ENCODE measurements at places on chromosomes 3 and 15.

- no peaks in the 10 kb centered on the region for H3K27me3 ChIP-seq
- H3K36me3 ChIP-seq, result no peaks in the 10 kb centered on the region
- no peak overlapping the region for H3K27ac ChIP-seq
- no peak for DNase-seq
- no peak overlapping the region for H3K4me3 ChIP-seq
Measured at GRCh38 chr3:67875858-67876257, 221.4 kb upstream of the SUCLG2 start.

- no peak overlapping the region for H3K27ac ChIP-seq
- peaks cover under 1% of the 10 kb centered on the region for H3K36me3 ChIP-seq
- H3K27me3 ChIP-seq, result no peaks in the 10 kb centered on the region
- peaks cover 2% of the 10 kb centered on the region for H3K4me1 ChIP-seq
Measured at GRCh38 chr15:64828985-64829384, 3.5 kb upstream of the PIF1 start.

- H3K36me3 ChIP-seq, result no peaks in the 10 kb centered on the region
- DNase-seq, result no peak
- peaks cover 7% of the 10 kb centered on the region for H3K4me1 ChIP-seq
- H3K27me3 ChIP-seq, result no peaks in the 10 kb centered on the region
- no peak overlapping the region for H3K27ac ChIP-seq
- no peak overlapping the region for H3K4me3 ChIP-seq
Measured at GRCh38 chr3:128334766-128335165, 131.9 kb downstream of the DNAJB8 start.

DNA sequence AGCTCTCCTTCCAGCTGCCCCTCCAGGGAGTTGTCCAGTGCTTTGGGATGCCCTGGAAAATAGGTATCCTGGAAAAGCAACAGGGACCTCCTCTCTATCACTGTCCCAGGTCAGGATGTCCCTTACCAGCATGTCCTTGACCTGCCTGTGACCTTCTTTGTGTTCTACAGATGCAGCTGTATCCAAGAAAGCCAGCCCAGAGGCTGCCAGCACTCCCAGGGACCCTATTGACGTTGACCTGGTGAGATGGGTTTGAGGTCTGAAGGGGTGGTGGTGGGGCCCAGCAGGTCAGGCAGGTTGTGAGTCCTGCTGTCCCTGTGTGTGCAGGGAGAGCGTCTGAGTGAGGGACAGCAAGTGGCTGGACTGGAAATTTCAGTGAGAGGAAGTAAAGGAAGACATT lies 30.2 kb downstream of the PML start:
- H3K4me3 ChIP-seq, result no peak overlapping the region
- no peaks in the 10 kb centered on the region for H3K4me1 ChIP-seq
- no peak for DNase-seq
- no peak overlapping the region for H3K27ac ChIP-seq

- peak within 1 kb of the TSS; percentile 80 for H3K4me3 ChIP-seq
- H3K27me3 ChIP-seq, result no peaks in the 10 kb centered on the region
- no peak within 1 kb of the TSS for H3K27ac ChIP-seq
- no peaks in the 10 kb centered on the region for H3K36me3 ChIP-seq
- no peaks in the 10 kb centered on the region for H3K4me1 ChIP-seq
Measured at GRCh38 chr3:133661454-133662277, at the start of gene TOPBP1. Gene TOPBP1, minus strand, starts transcription at chr3:133661941. Its CDS starts 814 bp downstream, at chr3:133661127.

DNA sequence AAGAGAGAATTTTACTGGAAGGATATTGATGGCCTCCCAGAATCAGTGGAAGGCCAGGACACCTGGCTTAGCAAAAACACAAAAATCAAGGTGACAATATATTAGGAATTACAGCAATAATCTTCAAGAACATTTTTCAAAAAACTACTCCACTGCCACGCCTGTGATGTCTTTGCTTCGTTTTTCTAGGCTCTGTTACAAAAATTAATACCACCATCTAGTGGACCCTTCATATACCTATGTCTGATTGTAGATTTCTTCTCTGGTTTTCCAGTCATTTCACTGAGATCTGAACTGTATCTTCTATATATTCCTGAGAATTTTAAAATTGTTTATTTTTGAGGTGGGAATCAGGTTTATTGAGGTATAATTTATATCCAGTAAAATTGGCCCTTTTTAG lies 5.6 kb upstream of the SLC33A1 start:
- H3K4me1 ChIP-seq, result no peaks in the 10 kb centered on the region
- no peaks in the 10 kb centered on the region for H3K27me3 ChIP-seq
- DNase-seq, result no peak
- no peaks in the 10 kb centered on the region for H3K36me3 ChIP-seq

DNA sequence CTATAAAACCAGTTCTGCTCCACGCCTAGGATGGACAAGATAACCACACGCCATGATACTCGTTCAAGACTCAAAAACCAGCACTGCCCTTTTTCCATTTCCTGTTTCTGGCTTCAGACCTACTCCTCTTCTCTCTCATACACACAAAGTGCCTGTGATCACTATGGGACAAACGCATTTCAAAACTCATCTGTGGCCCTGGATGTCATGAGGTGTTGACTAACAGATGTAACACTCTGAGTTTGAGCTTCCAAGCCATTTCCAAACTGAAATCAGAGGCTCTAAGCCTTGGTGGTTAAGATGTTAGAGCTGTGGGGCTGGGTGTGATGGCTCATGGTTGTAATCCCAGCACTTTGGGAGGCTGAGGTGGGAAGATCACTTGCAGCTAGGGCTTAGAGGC lies 55.7 kb upstream of the LMOD3 start:
- no peak overlapping the region for H3K4me3 ChIP-seq
- H3K4me1 ChIP-seq, result 0 out of 2 replicates have a peak, but pooled peaks cover 2% of the 10 kb centered on the region
- H3K27me3 ChIP-seq, result no peaks in the 10 kb centered on the region
- no peak overlapping the region for H3K27ac ChIP-seq

GRCh38 chr15:79440355-79440908 lies 8.3 kb downstream of the MINAR1 start:
- no peaks in the 10 kb centered on the region for H3K36me3 ChIP-seq
- H3K27me3 ChIP-seq, result no peaks in the 10 kb centered on the region
- H3K4me1 ChIP-seq, result 0 out of 2 replicates have a peak, but pooled peaks cover 1% of the 10 kb centered on the region
- H3K4me3 ChIP-seq, result no peak overlapping the region
- DNase-seq, result no peak

DNA sequence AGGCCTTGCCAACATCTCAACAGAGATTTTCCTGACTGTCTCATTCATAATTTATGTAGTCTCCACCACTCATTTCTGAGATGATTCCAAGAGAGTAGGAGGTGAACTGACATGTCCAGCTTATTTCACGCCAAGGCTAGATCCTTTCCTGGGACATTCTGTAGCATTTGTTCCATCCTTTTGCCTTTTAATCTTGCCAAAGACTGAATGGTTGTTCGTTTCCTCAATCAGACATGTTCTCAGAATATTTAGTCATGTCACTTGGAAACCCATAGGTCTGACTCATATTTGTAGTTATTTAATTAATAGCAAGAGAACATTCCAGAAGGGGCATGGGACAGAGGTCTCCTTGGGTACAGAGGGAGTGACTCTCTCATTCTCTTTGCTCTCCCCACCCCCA lies 80.9 kb downstream of the DHX36 start:
- no peaks in the 10 kb centered on the region for H3K36me3 ChIP-seq
- no peak for DNase-seq
- H3K4me3 ChIP-seq, result no peak overlapping the region
- no peaks in the 10 kb centered on the region for H3K27me3 ChIP-seq

DNA sequence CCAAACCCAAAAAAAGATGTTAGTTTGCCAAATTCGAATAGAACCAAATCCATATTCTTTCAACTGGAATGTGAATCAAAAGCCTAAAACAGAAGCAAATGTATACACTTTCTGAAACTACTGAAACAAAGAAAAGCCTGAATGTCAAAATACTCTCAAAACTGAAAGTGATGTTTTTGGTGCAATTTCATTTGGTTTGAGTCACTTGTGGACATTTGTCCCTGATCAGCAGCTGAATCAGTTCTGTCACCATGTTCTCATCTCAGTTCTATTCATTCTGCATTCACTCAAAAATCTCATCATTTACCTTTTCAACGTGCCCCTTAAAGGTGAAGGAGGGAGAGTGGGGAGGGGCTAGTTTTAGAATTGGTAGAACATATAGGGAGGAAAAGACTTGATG lies 266.8 kb downstream of the ABHD5 start:
- DNase-seq, result no peak
- H3K27ac ChIP-seq, result no peak overlapping the region
- H3K36me3 ChIP-seq, result no peaks in the 10 kb centered on the region
- H3K4me1 ChIP-seq, result peaks cover 2% of the 10 kb centered on the region
- H3K27me3 ChIP-seq, result no peaks in the 10 kb centered on the region
- no peak overlapping the region for H3K4me3 ChIP-seq

DNA sequence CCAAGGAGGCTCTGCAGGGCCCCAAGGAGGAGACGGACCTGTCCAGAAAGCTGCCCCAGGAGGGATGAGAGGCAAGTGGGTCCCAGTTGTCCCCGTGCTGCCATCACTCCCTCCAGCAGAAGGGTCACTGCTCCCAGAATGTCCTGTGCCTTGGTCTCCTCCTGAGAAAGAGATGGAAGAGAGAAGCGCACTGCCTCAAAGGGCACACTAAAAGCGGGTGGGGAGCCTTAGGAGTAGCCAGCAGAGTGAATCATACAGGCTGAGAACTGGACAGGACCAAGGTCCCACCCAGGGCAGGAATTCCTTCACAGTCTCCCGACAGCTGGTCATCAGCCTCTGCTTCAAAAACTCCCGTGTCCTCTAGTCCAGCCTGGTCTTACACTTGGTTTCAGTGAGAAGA lies 4.6 kb downstream of the THPO start:
- no peak overlapping the region for H3K4me3 ChIP-seq
- H3K4me1 ChIP-seq, result peaks cover 2% of the 10 kb centered on the region
- H3K36me3 ChIP-seq, result peaks cover 4% of the 10 kb centered on the region
- H3K27me3 ChIP-seq, result no peaks in the 10 kb centered on the region

- H3K27ac ChIP-seq, result no peak overlapping the region
- no peak overlapping the region for H3K4me3 ChIP-seq
- H3K4me1 ChIP-seq, result no peaks in the 10 kb centered on the region
- H3K27me3 ChIP-seq, result no peaks in the 10 kb centered on the region
- H3K36me3 ChIP-seq, result no peaks in the 10 kb centered on the region
Measured at GRCh38 chr15:88324741-88325065, 68.2 kb upstream of the NTRK3 start.

- no peak overlapping the region for H3K27ac ChIP-seq
- H3K4me1 ChIP-seq, result peaks cover 8% of the 10 kb centered on the region
- DNase-seq, result no peak
- H3K27me3 ChIP-seq, result peaks cover 17% of the 10 kb centered on the region
- peak overlapping the region; percentile 80 for H3K4me3 ChIP-seq
Measured at GRCh38 chr3:36762918-36763849, 1.2 kb downstream of the DCLK3 start.

DNA sequence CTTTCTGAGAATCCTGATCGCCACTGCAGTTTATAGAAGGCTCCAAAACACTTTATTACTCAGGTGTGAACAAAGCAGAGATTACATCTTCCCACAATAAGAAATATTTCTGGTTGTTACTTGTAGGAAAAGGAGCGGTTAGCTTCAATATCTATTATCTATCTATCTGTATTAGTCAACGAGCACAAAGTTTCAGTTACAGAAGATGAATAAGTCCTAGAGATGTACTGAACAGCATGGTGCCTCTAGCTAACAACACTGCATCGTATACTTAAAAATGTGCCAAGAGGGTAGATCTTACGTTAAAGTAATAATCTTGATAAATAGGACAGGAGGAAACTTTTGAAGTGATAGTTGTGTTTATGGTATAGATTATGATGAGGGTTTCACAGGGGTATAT lies 10.9 kb upstream of the CCR3 start:
- no peak overlapping the region for H3K4me3 ChIP-seq
- H3K27ac ChIP-seq, result no peak overlapping the region
- no peaks in the 10 kb centered on the region for H3K36me3 ChIP-seq
- no peak for DNase-seq
- H3K27me3 ChIP-seq, result no peaks in the 10 kb centered on the region

GRCh38 chr3:178139116-178139515 lies 397.1 kb upstream of the KCNMB2 start:
- no peaks in the 10 kb centered on the region for H3K27me3 ChIP-seq
- no peaks in the 10 kb centered on the region for H3K4me1 ChIP-seq
- no peak for DNase-seq
- H3K4me3 ChIP-seq, result no peak overlapping the region
- H3K36me3 ChIP-seq, result no peaks in the 10 kb centered on the region

DNA sequence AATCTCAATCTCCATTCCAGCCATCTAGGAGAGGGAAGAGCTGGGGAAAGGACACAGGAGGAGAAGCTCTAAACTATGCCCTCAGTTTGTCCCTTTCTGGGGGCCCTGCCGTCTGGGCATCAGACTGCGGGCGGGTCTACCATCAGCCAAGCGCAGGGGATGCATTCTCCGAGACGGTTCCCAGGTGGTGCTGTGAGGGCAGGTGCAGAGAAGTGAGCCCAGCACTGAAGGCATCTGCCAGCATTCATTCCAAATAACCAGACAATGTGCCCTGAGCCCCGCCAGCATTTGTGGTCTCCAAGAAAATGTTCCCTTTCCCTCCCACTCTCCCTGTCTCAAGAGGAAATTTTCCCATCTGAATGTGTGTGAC lies 265.7 kb downstream of the XXYLT1 start:
- peaks cover 3% of the 10 kb centered on the region for H3K4me1 ChIP-seq
- H3K27me3 ChIP-seq, result no peaks in the 10 kb centered on the region
- H3K36me3 ChIP-seq, result no peaks in the 10 kb centered on the region
- H3K27ac ChIP-seq, result no peak overlapping the region
- no peak overlapping the region for H3K4me3 ChIP-seq
- DNase-seq, result no peak

DNA sequence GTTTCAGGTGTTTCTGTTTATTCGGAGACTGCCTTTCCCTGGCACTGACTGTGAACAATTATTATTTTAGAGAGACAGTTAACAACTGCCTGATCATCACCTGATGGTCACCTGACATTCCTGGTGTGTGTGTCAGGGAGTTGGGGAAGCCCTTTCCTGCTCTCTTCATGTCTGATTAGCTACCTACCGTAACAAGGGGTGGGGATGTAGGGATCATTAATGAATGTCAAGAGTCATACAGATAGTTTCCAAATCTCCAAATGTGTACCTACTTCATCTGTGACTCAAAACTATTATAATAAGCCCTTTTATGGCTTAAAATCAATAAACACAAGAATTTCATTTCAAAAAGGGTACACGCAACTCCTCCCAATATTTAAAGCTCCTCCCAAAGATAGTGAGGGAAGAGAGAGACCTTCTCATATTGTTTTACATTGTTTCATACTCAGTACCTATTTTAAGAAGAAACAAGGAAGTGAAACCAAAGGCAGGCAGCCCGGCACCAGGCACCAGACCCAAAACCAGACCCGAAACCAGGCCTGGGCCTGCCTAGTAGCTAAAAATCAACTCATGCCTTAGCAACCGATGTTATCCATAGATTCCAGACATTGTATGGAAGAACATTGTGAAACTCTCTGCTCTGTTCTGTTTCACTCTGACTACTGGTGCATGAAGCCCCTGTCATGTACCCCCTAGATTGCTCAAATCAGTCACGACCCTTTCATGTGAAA lies 844.9 kb upstream of the ALCAM start:
- DNase-seq, result no peak
- H3K27me3 ChIP-seq, result no peaks in the 10 kb centered on the region
- no peaks in the 10 kb centered on the region for H3K36me3 ChIP-seq
- peaks cover 1% of the 10 kb centered on the region for H3K4me1 ChIP-seq
- no peak overlapping the region for H3K27ac ChIP-seq
- H3K4me3 ChIP-seq, result no peak overlapping the region

GRCh38 chr3:194577986-194578905 lies 55.0 kb downstream of the TMEM44 start:
- no peaks in the 10 kb centered on the region for H3K36me3 ChIP-seq
- no peak overlapping the region for H3K27ac ChIP-seq
- DNase-seq, result no peak
- no peaks in the 10 kb centered on the region for H3K27me3 ChIP-seq
